ENCODE measurements at places on chromosomes 11 and 22. TPM values are rescaled to one million over a fixed set of nuclear protein-coding genes. Genes with fewer than 3 reads are reported as not detected.

- DNase-seq = no peak
Observed at GRCh38 chr22:20578707-20579106, 71.3 kb downstream of the MED15 start.

GRCh38 chr11:45538939-45539338, 126.5 kb downstream of the CHST1 start:
- DNase-seq = no peak

GRCh38 chr11:123195188-123196059, at the start of gene CLMP:
Gene CLMP, minus strand, starts transcription at chr11:123195248. Its CDS starts 308 bp downstream, at chr11:123194940.
- peak; percentile 57 for DNase-seq

The NECTIN1 gene
- 6.6 TPM for total RNA-seq

- no peak for DNase-seq
Observed at GRCh38 chr22:45217345-45217744, 23.3 kb downstream of the KIAA0930 start.

GRCh38 chr11:12205330-12205729, 94.9 kb downstream of the MICAL2 start:
- no peak for DNase-seq

- DNase-seq = no peak
Observed at GRCh38 chr11:130118165-130118564, 41.4 kb upstream of the ST14 start.

The OR56B1 gene
- not detected for total RNA-seq

DNA sequence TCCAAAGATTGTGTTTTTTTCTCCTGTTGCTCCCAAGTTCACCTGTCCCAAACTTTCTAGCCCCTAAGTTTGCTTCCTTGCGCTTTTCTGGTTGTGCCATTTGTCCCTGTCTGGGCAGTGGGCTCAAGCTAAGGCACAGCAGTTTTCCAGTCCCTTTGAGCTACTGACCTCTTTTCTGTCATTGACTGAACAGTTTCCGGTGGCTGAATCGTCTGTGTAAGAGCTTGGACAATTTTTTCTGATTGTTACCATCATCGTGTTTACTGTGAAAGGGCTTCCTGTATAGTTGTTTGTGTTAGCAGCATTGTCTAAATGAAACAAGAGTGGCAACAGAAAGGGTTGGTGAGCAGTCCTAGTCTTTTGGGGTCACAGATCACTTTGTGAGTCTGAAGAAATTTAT, 49.8 kb downstream of the BMAL1 start:
- no peak for DNase-seq

DNA sequence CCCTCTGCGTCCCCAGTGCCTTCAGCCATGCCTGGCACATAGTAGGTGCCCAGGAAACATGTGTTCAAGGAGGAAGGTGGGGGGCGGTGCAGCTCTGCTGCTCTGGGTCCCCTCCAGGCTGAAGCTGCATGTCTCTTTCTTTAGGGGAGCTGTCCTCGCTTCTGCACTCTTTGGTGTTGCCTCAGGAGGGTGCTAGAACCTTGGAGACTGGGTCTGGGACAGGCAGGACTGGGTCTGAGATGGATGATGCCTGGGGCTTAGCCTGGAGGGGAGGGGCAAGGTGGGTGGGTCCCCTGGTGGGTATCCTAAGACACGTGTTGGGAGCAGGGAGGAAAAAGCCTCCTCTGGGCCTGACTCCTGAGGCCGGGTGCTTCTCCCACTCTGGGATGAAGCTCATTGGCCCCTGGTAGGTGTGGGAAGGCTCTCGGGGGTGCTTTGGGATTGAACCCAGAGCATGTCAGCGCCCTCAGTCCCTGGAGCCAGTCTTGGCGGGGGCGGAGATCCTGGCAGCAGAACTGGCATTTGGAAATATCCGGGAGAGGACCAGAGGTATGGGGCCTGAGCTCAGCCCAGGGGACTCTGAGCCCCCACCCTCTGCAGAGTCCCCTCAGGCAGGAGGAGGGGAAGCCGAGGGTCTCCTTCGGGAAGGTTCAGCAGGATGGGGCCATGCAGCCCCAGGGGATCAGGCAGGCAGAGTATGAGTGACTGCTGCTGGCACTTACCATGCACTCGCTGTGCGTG, 6.7 kb upstream of the GSTP1 start:
- no peak for DNase-seq

- DNase-seq = no peak
Observed at GRCh38 chr11:35717043-35717442, 54.5 kb downstream of the TRIM44 start.

DNA sequence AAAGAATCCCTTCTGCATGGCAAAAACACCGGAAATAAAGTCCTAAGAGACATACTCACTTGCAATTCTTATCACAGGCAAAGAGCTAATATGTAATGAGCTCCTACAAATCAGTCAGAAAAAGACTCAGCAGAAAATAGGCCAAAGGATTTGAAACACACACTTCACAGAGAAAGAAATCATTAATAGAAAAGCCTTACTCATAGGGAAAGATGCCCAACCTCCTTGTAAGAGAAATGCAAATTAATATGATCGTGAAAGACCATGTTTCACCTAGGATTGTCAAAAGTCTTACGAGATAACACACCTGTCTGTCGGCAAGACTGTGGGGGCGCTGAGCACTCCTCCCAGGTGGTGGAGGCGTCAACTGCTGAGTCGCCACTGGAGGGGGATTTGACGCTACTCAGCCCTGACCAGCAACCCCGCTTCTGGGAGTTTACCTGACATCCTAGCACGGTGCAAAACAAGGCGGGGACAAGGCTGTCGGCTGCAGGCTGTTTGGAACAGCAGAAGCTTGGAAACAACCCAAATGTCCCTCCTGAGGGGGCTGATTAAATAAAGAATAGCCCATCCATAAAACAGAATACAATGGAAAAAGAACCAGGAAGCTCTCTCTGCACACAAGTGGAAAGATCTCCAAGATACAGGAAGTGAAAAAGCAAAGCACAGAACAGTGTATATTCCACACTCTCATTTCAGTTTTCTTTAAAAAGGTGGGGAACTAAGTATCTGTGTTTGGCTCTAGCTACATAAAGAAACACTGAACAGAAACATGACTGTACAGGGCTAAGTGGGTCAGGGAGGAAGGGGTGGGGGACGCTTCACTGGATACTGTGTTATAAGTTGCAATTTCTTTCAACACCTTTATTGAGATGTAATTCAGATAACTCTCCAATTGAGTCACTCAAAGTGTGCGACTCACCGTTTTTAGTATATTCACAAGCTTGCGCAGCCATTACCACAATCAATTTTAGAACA, 11.5 kb downstream of the CSNK1E start:
- no peak for DNase-seq

DNA sequence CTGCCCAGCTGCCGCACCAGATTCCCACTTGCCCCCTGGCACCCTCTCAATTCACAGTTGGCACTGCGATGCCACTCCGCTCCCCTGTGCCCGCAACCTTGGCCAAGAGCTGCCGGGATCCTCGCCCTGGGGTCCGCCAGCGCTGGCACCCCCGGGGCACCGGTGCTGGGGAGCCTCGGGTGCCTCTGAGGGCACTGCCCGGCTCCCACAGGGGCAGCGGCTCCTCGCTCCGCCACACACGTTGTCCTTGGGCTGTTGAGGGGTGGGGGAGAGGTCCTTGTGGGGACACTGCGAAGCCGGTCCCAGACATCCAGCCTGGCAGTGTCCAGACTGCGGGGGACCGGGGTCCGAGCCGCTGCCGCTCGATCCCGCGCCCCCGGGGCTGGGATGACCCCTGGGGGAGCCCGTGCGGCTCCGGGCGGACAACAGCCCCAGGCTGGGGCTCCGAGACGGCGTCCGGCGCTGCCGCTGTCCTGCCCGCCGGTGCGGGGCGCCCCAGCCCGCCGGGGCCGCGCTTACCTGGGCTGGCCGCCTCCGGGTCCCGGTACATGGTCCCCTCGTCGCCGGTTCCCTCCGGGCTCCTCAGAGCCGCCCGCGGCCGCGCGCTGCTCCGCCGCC, 496 bp downstream of the SYT7 start:
- no peak for DNase-seq

DNA sequence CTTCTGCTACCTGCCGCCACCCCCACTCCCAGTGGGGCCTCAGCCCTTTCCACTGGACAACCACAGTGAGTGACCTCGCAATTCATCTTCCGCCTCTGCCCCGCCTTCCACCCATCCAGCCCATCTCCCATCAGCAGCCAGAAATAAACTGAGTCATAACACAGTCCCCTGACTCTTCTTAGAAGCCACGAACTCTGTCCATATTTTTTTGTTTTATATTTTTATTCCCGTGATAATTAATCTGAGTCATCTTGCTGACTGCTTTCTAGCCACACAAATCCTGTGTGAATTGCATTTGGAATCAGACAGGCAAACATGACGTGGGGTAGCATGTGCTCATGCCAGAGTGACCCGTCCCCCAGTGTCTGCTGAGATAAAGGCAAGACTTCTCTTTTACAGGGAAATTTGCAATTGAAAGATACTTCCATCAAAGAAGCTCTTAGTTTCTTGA, 7.0 kb downstream of the FADD start:
- no peak for DNase-seq

DNA sequence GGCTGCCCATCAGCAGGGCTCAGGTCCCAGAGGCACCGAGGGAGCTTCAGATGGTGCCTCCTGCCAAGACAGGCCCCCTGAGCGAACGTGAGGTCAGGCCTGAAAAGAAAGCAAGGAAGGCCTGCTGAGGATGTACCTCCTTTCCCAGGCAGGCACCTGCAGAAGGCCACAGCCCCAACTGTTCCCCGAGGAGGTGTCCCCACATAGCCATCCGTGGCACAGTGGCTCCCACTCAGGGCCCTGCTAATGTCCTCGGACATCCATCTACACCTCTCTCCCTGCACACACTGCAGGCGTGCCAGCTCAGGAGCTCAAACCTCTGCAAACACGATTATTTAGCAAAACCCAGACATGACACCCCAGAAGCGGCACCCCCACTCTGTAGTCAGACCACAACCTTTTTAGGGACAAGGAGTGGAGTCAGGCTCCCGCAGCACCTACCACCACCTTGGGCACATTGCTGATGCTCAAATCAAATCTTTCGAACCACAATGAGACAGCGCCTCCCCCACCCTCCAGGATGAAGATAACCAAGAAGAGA, 36.9 kb downstream of the SHANK2 start:
- DNase-seq = no peak

The NPAT gene
- total RNA-seq = 8.9 TPM

The TRIM6 gene
- total RNA-seq = 1.2 TPM

DNA sequence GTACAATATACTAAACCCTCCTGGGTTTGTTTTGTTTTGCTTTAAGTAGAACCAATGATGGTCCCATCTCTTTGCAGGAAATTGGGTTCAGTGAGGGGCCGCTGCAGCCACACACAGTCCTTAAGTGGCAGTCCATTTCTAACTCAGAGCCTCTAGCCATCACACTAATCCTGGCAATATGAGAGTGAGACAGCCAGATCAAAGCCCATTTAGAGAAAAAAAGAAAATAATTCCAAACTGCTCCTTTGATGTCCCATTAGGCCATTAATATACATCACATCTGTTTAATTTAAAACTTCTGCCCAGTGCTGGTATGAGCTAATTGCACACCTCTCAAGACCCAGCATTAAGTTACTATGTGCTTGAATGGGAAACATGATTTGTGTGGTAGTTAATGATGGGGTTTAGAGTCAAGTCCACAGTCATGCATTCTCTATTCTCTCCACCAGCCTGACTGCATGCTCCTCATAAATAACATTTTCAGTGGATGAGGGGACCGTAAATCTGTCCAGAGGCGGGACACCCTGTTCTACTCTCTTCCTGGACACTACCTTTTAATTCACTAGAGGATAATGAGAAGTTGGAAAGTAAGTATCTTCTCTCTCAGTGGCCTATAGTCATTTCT, 53.8 kb upstream of the BIRC3 start:
- no peak for DNase-seq

GRCh38 chr11:47941907-47942558, 38.3 kb upstream of the PTPRJ start:
- DNase-seq = no peak

GRCh38 chr11:118430956-118431355, 5.3 kb upstream of the KMT2A start:
- no peak for DNase-seq

DNA sequence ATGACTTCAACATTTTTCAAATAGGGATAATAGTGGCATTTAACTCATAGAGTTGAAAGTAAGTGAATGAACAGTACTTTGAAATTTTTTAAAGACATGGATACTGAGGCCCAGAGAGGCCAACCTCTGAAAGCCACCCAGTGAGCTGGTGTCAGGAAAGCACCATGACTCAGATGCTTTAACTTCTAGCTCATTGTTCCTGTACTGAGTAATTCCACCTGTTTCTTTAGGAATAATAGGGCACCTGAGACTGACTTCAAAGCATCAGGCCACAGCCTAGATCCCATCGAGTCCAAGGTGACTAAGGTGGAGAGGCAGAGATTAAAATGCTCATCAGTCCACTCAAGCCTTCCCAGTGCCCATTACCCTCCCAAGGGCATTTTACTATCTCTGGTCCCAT, 491.8 kb upstream of the TENM4 start:
- DNase-seq = no peak

DNA sequence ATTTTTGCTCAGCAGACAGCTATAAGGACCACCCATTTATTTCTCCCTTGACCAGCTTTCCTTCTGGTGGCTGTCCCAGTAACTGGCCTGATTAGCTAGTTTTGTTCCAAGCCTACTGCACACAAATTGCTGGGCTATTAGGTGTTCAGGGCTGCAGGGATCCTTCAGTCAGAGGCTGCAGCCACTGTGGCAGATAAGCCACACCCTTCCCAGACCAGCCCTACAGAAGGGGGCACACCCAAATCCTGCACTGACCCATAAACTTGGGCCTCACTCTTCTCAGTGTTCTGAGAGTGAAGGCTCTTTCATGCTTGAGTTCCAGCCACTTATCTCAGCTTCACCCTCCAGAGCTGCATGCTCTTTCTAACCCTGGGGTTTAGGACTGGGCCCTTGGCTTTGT, 200.0 kb downstream of the AASDHPPT start:
- DNase-seq = no peak

The ST3GAL4 gene
- 57.1 TPM for total RNA-seq

The ANKRD49 gene
- total RNA-seq = 6.5 TPM

GRCh38 chr11:133238027-133238426, 294.3 kb downstream of the OPCML start:
- DNase-seq = no peak

- DNase-seq = no peak
Observed at GRCh38 chr11:35173011-35173511, 34.1 kb downstream of the CD44 start.

GRCh38 chr11:86785576-86785975, 14.8 kb upstream of the PRSS23 start:
- DNase-seq = no peak

GRCh38 chr11:64856382-64857227, 12.2 kb upstream of the CDC42BPG start:
- peak; percentile 83 for DNase-seq

- DNase-seq = no peak
Observed at GRCh38 chr11:95547976-95548375, 241.6 kb downstream of the FAM76B start.

GRCh38 chr22:44154436-44154942, 26.2 kb upstream of the PARVG start:
- no peak for DNase-seq

The FOXRED1 gene
- 21.0 TPM for total RNA-seq

- DNase-seq = no peak
Observed at GRCh38 chr11:77146261-77147035, 18.4 kb downstream of the MYO7A start.

- DNase-seq = no peak
Observed at GRCh38 chr11:66136752-66137123, 66.7 kb downstream of the PACS1 start.

The RBM7 gene
- total RNA-seq = 19.1 TPM
